ENCODE measurements at places on chromosomes 4 and X. TPM values are rescaled to one million over a fixed set of nuclear protein-coding genes. Genes with fewer than 3 reads are reported as not detected.
A peak's percentile ranks its signal among the peaks of the same experiment; 100 is the strongest.

GRCh38 chrX:115560211-115560977 lies 580 bp upstream of the PLS3 start:
- no peak for DNase-seq

- DNase-seq: no peak
These were observed 91.9 kb downstream of the EGF start for GRCh38 chr4:110004556-110004955.

DNA sequence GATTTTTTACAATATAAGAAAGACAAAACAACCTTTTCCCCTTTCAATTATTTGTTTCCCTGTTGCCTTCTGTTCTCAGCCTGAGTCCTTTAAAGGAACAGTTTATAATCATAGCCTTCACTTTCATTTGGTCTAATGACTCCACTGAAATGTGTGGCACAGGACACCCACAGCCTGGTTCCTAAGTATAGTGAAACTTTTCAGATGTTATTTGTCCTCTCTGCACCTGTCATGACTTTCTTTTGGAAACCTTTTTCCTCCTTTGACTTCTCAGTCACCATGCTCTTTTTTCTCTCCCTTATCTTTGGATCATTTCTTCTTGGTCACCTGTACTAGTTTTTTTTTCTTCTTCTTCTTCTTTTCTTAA lies 237.8 kb upstream of the ANXA3 start:
- no peak for DNase-seq

MTNR1A gene
- total RNA-seq: not detected

- no peak for DNase-seq
These were observed 54.0 kb upstream of the FAM120C start for GRCh38 chrX:54237014-54237413.

GRCh38 chr4:3116955-3117354 lies 42.5 kb downstream of the HTT start:
- no peak for DNase-seq

- DNase-seq: no peak
These were observed 74.5 kb upstream of the EOLA2 start for GRCh38 chrX:150012647-150013381.

DNA sequence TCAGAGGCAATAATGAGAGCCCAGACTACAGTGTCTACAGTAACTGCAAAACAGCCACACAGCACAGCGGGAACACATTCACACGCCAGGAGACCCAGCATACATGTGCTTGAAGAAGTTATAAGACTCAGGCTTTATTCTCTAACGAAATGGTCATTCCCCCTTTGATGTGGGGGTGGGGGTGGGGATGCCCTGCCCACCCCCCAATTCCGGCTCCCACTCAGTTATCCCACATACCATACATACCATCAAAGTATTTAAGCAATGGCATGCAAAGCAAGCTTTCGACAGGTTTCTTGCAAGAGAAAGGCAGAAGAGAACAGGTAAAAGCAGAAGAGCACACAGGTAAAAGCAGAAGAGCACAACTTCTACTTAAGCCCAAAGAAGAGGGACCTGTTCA lies 3.6 kb downstream of the MECP2 start:
- no peak for DNase-seq

- DNase-seq: no peak
These were observed 97.1 kb upstream of the NRK start for GRCh38 chrX:105725228-105725627.

- DNase-seq: no peak
These were observed 108.5 kb downstream of the ZNF674 start for GRCh38 chrX:46436744-46437143.

EOLA1 gene
- 27.7 TPM for total RNA-seq

DNA sequence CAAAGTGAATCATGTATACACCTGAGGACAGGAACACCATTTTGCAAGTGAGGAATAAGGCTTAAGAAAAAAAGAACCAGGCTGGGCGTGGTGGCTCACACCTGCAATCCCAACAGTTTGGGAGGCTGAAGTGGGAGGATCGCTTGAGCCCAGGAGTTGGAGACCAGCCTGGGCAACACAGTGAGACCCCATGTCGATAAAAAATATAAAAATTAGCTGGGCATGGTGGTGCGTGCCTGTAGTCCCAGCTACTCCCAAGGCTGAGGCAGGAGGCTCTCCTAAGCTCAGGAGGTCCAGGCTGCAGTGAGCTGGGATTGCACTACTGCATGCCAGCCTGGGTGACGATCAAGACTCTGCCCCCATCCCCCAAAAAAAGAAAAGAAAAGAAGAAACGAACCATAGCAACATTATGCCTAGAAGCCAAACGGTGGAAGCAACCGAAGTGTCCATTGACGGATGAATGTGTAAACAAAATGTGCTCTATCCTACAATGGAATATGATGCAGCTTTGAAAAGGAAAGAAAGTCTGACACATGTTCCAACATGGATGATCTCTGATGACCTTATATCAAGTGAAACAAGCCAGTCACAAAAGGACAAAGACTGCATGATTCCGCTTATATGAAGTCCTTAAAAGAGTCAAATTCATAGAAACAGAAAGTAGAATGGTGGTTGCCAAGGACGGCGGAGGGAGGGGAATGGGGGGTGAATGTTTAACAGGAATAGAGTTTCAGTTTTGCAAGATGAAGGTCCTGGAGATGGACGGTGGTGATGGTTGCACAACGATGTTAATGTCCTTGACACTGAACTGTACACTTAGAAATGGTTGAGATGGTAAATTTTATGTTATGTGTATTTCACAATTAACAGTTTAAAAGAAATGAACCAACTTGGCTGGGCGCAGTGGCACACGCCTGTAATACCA lies 8.6 kb upstream of the KIAA0232 start:
- DNase-seq: no peak

DNA sequence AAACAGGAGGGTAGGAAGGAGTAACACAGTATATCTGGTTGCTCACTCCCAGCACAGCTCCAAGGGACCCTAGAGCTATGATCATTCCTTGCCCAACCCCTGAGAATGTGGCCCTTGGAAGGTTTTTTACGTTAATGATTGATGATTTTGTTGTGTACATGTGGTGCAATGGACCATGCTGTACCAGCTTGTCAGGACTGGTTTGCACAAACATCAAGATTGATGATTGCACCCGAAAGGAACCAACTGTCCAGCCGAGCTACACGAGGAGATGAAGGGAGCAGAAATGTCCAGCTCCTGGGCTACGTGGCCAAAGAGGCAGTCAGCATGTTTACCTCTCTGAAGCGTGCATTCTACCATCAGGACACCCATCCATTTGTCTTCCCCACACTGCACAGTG lies 83.2 kb upstream of the USP9X start:
- DNase-seq: no peak

CFP gene
- 0.49 TPM for total RNA-seq

DNA sequence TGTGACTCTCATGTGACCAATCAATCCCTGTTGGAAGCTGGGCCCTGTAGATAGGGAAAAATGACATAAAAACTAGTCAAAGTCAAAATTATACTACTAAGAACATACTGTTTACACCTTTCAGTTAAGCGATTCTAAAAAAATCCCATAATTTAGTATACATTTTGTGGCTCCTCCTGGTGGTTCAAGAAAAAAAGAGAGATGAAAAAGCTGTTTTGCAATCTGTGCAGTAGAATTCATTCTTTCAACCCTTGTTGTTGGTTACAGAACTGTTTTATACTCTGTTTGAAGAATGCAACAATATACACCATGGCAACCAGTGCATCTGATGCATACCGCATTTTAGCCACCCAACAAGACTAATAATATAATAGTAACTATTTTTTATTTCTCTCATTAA lies 66.8 kb upstream of the ANK2 start:
- no peak for DNase-seq

- DNase-seq: peak; percentile 15
These were observed 23.6 kb downstream of the CA5B start for GRCh38 chrX:15761564-15762191.

DNA sequence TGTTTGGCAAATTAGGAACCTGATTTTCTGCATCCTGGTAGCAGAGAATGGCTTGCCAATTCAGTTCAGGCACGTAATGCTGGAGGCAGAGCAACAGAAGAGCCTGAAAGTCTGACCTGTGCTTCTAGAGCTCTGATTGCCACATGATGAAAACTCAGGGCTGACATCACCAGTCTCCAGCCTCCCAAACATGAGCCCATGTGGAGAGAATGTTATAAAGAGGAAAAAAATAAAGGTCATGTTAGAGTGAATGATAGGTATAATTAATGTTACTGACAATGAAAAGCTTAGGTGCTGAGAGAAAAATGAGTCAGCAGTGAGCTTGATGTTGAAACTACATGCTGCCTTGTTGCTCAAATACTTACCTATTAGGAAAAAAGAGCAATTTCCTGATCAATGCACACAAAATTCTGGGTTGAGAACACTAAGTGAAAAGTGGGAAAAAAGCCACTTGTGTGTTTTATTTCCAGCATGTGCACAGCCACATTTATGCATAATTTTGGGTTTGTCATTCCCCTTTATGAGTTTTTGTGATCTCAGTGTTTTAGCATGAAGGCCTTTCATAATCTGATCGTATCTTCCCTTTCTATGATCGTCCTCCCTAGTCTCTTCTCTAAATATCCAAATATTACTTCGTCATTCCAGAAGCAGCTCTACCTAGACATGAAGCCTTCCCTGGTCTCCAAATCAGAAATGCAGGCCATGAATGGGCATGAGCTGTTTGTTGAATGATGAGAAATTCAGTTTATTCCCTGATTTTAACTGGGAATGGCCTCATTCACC lies 113.3 kb upstream of the CPEB2 start:
- DNase-seq: no peak

DNA sequence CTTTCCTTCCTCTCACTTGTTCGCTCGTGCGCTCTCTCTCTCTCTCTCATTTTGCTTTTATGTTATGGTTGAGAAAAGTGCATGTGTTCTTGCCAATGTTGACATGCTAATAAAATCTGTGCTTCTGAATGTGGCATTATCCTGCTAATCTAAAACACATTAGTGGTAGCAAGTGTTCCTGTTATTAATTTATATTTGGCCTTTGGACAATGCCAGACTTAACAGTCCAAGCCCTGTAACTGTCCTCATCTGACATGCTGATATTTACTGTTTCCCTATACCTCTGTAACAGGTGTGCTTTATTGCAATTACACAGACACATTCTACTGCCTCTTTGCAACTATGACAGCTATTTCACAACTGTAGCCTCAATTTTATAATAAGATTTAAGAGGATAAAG lies 2.7 kb downstream of the PPARGC1A start:
- DNase-seq: no peak

- no peak for DNase-seq
These were observed 684.4 kb upstream of the GNPDA2 start for GRCh38 chr4:45410701-45411210.

GRCh38 chr4:100062921-100063320 lies 112.8 kb upstream of the H2AZ1 start:
- no peak for DNase-seq

DNA sequence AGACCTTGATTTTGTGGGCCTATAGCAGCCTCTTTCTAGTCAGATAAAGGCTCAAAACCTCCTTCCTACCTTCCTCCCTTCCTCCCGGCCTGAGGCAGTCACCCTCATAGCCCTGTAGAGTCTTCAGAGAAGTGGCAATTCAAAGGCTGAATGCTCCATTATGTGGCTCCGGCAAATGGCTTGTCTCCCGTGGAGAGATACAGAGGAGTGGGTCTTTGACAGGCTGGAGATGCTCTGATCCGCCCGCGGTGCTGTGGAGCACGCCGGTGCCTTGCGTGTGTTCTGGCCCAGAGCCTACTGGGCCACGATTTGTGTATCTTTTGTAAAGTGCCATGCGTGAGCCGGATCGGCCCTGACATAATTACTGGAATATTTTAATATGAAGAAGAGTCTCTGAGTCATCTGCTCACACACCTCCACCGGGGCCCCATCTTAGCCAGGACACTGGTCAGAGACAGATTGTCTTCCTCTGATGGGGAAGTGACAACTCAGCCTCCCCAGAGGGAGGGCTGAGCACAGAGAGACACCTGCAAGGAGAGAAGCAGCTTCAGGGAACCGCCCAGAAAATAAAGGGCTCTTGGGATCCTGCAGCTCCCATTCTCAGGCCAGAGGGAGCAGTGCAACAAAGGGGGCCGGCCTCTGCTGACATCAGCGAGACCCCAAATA lies 88.7 kb downstream of the DCTD start:
- DNase-seq: no peak

DNA sequence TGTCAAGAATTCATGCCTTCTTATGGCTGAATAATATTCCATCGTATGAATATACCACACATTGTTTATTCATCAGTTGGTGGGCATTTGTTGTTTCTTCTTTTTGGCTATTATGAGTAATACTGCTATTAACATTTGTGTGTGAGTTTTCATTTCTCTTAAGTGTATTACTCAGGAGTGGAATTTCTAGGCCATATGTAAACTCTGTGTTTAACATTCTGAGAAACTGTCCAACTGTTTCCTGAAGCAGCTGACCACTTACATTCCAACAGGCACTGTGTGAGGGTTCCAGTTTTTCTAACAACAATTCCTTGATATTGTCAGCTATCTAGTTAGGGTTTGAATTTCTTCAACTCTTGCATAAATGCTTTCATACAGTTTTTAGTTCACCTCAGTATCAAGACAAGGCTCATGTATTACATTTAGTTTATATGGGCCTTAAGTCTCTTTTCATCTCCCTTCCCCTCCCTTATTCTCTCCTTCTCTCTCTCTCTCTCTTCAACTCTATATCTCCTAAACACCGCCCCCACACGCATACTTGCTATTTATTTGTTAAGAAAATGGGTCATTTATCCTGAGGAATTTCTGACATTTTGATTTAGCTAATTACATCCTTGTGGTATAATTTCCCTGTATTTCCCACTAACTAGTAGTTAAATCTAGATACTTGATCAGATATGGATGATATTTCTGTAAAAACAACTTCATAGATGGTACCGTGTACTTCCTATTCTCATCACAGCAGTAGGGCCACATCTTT lies 77.4 kb downstream of the WDR19 start:
- no peak for DNase-seq

MPP1 gene
- 12.7 TPM for total RNA-seq

DNA sequence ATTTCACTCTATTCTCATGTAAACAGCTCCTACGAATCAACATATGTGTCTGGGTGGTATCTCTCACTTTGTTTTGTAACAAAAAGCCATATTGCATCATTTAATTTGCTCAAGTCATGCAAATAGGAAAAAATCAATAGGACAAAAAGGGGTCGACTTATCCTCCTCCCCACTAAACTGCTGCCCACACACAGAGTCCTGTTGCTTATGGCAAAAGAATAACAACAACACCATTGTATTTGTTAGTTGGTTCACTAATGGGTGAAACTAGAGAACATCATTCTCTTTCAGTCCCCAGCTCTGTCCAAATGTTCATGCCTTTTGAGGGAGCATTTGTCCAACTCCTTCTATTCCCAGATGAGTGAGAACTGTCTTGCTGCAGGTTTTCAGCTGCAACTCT lies 2.1 kb downstream of the HHIP start:
- no peak for DNase-seq

DNA sequence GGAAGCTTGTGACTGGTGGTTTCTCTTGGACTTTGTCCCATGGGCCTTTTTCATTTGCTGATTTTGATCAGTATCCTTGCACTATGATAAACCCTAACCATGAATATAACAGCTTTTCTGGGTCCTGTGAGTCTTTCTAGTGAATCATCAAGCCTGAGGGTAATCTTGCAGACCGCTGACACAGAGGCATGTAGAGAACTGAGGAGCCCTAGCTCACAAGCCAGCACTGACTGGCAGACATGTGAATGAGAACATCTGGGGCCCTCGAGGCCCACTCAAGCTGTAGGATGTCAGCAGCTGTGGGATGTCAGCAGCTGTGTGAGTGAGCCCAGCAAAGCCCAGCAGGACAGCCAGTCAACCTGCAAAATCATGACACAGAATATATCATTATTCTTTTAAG lies 36.7 kb downstream of the HMGB3 start:
- no peak for DNase-seq

FMR1 gene
- total RNA-seq: 45.4 TPM

Measured in glutamatergic neuron (in vitro differentiated cells).